ENCODE measurements at places on chromosomes 11 and 22.
A peak's percentile ranks its signal among the peaks of the same experiment; 100 is the strongest.

GRCh38 chr11:44335052-44335760 lies 25.3 kb upstream of the ALX4 start:
- DNase-seq = no peak

GRCh38 chr11:2744166-2744565 lies 44.4 kb upstream of the KCNQ1OT1 start:
- peak; percentile 21 for DNase-seq

- DNase-seq = no peak
Observed at GRCh38 chr22:48125416-48125815, 1363.0 kb downstream of the TBC1D22A start.

GRCh38 chr11:12377106-12377823 lies at the start of gene PARVA:
PARVA (plus strand) TSS chr11:12377571; CDS start chr11:12377648, 77 bp downstream.
- DNase-seq = no peak

DNA sequence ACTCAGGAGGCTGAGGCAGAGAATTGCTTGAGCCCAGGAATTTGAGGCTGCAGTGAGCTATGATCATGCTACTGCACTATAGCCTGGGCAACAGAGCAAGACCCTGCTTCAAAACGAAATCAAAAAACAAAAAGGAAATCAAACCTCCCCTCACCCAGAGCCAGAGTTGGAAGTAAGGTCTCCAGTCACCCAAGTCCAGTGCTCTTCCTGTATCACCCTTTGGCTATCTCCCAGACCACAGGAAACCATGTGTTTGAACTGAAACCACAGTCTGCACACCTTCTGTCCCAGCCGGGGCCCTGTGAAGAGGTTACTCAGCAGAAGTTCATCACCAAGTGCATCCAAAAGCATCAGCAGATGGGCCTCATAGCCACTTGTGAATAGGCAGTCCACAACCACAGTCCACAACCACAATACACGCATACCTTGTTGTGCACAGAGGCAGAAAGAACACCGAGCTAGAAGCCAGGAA lies 4.6 kb downstream of the MYH9 start:
- DNase-seq = no peak

- DNase-seq = no peak
Observed at GRCh38 chr22:28154861-28155260, 235.8 kb upstream of the PITPNB start.
